ENCODE measurements at places on chromosomes 2 and 18.

- DNase-seq, result no peak
Measured at GRCh38 chr2:81396417-81397019, 1092.0 kb upstream of the LRRTM1 start.

DNA sequence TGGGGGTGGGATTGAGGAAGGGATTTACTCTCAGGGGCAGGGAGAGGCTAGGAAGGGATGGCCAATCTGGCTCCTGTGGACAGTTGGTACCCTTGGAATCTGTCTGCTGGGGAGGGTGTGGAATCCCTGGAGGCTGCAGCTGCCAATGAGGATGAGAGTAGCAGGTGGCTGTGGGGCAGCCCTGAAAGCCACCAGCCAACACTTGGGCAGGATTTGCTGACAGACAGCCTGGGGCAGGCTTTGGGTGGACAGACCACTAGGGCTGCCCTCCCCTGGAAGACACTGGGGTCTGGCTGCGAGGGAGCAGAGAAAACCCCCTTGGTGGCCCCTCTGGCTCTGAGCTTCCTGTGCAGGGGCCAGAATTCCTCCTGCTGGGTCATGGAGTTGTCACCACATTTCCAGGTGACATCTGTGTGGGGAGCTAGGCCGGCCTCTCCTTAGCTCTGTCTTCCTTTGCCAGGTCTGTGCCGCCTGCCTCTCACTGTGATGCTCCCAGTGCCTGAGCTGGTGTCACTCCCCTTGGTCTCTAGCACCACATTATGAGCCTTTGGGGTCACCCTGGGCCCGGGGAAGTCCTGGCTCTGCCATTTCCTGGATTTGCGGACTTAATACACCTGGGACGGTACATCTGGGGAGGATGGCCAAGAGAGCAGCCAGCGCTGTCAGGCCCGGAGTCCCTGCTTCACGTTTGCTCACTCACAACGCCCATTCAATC lies 13.4 kb upstream of the ARHGEF4 start:
- no peak for DNase-seq

- peak; percentile 54 for DNase-seq
Measured at GRCh38 chr2:178478130-178478438, 316 bp downstream of the FKBP7 start.

- no peak for DNase-seq
Measured at GRCh38 chr2:222311319-222311977, 12.7 kb upstream of the PAX3 start.

GRCh38 chr2:239222312-239222660 lies 178.5 kb downstream of the HDAC4 start:
- DNase-seq, result no peak

GRCh38 chr2:159897081-159897480 lies 99.1 kb upstream of the CD302 start:
- DNase-seq, result no peak

DNA sequence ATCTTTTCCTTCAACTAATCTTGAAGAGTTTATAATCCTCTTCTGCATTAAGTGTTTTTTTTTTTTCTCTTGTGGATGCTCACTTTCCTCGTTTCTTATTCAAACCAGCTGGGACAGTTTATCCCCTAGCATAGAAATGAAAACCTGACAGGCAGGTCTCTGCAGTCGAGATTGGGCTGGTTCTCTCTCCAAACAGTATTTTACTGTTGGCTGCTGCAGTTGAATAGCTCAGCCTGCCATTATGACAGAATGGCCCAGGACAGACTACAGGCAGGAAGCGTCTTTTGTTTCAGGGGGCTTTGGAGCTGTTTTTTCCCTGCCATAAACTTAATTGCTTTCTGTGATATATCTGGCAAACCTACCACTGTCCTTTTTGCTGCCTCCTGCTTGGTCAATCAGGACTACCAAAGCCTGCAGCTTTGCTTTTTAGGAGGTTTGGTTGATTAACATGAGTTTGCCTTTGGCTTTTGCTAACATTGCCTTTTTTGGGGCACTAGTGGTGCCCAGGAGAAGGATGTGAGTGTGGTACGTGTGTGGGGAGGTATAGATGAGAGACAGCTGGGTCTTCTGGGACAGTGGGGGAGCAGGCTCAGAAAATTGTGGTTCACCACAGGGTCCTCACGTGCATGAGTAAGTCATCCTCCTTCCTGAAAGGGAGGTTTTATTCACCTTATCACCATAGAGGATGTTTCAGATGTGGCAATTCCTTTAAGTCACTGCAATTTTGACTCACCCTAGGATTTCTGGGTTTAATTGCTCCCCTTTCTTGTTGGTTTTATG lies 128.7 kb downstream of the LYPD6B start:
- DNase-seq, result no peak

- no peak for DNase-seq
Measured at GRCh38 chr2:188452084-188452483, 160.4 kb downstream of the GULP1 start.

- DNase-seq, result peak; percentile 38
Measured at GRCh38 chr18:7877609-7878008, 310.5 kb downstream of the PTPRM start.

DNA sequence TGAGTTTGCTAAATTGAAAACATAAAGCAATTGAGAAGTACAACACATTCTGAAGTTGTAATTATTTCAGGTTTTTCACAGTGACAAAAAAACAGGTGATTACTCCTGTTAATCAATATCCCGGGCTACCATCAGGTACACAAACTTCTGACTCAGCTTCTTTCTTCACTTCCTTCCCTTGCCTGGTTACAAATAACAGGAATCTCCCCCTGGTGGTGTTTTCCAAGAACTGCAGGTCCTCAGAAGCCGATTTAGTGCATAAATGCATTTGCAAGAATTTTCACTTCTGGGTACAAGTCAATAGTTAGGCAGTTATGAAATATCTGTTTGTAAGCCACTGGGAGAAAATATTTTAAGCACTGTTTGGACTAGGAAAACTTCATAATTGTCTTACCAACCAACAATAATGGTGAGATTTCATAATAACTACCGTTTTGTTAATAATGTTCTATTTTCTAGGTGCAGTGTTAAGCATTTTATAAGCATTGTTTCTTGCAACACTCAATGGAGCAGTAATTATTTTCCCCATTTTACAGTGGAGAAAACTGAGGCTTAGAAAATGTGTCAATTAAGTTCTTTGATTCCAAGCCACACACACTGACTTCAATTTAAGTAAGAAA lies 12.4 kb upstream of the GMCL1 start:
- peak; percentile 82 for DNase-seq

DNA sequence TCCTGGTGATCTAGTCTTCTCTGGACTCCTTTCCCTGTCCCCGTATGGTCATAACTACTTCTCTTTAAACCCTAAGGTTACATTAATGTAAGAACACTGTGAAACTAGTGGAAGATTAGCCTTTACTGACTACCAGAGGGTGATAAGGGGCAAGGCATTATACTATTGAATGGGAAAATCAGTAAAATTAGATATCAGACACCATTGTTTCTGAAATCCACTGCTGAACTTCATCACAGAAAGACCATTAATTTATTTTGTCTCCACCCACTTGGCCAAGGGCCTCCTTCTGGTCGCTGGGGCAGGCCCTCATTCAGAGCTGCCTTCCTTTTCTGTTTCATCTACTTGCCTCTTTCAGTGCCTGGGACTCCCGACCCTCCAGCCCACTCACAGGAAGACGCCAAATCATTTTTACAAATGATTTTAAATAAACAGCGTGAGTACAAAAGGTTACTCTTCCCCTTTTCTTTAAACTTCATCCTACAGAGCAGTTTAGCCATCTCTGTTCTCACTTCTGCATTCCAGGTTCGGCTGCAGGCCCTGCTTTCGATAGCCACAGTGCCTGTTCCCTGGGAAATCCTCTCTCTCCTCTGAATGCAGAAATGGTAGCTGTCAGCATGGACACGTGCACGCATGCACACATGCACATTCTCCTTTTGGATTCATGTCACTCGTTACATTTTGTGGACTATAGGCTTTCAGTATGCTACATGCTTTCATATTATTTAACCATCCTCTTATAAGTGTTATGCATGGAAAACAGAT lies 70.3 kb upstream of the DOCK10 start:
- peak; percentile 30 for DNase-seq

GRCh38 chr2:188134241-188134640 lies 157.4 kb upstream of the GULP1 start:
- no peak for DNase-seq

DNA sequence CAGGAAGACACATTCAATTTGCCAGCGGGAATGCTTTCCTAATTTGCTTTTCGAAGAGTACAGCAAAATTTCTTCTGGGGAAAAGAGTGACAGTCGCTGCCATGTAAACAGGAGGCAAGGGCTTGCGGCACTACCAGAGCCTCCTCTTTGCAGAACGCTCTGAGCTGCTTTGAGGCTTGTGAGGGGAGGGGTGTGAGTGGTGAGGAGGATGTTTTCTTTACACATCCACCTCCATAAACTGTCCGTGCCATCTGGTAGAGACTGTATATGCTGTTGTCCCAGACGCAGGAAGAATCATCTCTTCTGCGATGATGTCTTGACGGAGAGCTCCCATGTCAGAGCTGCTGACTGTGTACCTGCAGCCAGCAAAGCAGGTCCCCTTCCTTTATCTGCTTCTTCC lies 138.0 kb downstream of the SOCS6 start:
- DNase-seq, result no peak

DNA sequence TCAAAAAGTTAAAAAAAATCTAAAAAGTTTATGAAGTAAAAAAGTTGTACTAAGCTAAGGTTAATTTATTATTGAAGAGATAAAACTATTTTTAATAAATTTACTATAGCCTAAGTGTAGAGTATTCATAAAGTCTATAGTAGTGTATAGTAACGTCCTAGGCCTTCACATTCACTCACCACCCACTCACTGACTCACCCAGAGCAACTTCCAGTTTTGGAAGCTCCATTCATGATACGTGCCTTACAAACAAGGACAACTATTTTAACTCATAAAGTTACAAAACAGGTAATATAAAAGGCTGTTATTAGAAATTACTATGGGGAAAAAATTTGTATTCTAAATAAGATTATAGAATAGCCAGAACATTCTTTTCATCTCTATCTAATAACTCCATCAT lies 158.9 kb upstream of the FN1 start:
- no peak for DNase-seq

- DNase-seq, result no peak
Measured at GRCh38 chr2:134283661-134284060, 29.8 kb downstream of the MGAT5 start.

DNA sequence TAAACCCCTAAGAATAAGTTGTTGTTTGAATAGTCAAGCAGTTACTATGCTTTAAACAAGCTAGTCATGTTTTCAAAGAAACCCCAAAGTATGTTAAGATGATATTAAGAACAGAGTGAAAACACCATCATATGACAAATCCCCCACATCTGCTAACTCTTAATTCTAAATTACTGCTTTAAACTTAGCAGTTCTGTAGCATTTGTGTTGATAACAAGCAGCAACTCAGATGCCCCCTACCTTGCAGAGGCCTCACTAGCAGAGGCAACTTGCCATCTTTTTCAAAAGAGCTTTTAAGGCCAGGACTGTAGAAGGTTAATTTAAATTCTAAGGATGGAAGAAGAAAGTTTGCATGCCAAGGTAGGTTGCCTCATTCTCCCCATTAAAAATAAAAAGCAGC lies 376.2 kb downstream of the SETBP1 start:
- no peak for DNase-seq

GRCh38 chr2:7633566-7634153 lies 716.4 kb downstream of the RNF144A start:
- peak; percentile 93 for DNase-seq

GRCh38 chr2:210004881-210005280 lies 2.4 kb downstream of the RPE start:
- DNase-seq, result no peak

- DNase-seq, result no peak
Measured at GRCh38 chr2:167602122-167602521, 645.3 kb downstream of the STK39 start.

- no peak for DNase-seq
Measured at GRCh38 chr2:148049284-148049683, 28.4 kb downstream of the MBD5 start.

DNA sequence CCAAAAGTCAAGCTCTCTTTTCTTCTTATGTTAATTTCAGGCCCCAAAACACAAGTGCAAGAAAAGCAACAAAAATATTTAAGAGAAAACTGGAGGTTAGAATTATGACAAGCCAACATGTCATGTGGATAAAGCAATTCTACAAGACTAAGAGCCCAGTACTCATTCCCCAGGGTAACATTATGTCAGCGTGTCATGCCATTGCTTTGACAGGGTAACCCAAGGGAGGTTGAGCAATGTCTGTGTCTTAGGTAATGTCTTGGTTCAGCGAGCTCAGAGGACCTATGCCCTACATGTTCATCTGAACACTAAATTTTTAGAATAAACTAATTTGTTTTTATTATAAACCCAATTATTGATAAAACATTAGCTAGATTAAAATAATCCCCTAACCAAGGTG lies 173.2 kb upstream of the ZNF804A start:
- peak; percentile 0 for DNase-seq

All from NCI-H69 (cell line).